ENCODE measurements at places on chromosomes 13 and 19.
A peak's percentile ranks its signal among the peaks of the same experiment; 100 is the strongest.

DNA sequence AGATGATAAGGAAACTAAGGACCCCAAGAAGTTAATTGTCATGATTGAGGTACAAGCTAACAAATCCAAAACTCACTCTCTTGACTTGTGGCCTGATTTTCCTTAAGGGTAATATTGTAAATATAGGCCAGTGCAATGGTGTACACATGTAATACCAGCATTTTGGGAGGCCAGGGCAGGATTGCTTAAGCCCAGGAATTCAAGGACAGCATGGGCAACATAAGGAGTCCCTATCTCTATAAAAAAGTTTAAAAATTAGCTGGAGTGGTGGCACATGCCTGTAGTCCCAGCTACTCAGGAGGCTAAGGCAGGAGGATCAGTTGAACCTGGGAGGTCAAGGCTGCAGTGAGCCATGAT is 28.7 kb upstream of the GARRE1 start:
- no peak for DNase-seq

GRCh38 chr13:74301258-74301935 is 167.2 kb upstream of the KLF12 start:
- DNase-seq, result no peak

DNA sequence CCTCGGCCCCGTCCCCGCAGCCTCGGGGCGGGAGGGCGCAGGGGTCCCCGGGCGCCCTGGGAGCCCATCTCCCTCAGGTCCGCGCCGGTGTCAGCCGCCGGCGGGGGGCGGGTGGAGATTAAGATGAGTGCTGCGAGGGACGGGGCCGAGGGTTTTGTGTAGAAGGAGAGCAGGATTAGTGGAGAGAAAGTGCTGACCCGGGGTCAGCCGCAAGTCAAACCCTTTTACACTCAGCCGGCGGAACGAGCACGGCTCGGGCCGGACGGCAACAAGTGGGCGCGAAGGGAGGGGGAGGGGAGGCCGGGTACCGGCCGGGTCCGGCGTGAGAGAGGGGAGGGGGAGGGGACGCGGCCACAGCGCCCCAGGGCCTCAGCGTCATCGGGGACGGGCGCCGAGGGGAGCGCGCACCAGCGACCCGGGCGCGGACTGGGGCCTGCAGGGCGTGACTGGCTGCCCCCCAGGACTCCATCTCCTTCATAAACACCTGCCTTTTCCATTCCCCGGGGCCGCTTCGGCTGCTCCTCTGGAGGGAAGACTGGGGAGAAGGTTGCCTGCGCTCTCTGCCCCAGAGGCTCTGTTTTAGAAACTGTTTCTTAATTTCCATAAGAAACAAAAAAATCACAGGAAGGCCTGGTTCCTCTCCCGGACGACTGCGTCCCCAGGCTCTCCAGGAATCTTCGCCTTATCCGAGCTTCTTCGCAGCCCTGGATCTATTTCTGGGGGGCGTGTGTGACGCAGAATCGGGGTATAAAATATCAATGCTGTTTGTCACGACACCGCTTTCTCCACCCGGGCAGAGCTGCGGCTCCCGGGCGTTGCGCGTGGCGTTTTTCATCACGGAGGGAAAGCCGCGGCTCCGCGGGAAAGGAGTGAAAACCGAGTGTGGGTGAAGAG is 6.5 kb downstream of the SOX1 start:
- DNase-seq, result no peak

- DNase-seq, result no peak
Observed at GRCh38 chr19:46466536-46467196, 4.7 kb downstream of the PNMA8A start.

GRCh38 chr19:23571175-23571574 is 115.8 kb downstream of the ZNF675 start:
- DNase-seq, result no peak

GRCh38 chr13:75505327-75505726 is 23.4 kb upstream of the TBC1D4 start:
- no peak for DNase-seq

GRCh38 chr19:47158879-47159503 is 28.4 kb downstream of the SAE1 start:
- DNase-seq, result no peak

DNA sequence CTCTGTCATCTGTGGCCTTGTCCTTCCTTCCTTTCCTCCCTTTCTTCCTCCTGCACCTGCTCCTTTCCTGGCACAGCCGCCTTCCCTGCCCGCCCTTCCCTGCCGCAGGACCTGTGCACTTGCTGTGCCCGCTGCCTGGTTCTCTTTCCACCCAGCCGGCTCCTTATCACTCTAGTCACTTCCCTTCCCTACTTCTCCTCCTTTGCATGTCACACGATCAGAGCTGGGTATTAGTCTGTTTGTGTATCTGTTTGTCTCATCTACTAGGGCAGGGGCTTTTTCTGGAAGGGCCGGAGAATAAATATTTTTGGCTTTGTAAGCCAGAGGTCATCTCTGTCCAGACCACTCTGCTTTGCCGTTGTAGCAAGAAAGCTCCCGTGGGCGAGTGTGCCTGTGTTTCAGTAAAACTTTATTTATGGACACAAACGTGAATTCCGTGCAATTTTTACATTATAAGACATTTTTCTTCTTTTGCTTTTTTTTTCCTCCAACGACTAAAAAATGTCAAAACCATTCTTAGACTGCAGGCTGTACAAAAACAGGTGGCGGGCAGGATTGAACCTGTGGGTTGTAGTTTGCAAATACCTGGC is 6.1 kb downstream of the KDM4B start:
- DNase-seq, result peak; percentile 49

GRCh38 chr13:24119626-24120508 is 40.7 kb upstream of the SPATA13 start:
- no peak for DNase-seq

DNA sequence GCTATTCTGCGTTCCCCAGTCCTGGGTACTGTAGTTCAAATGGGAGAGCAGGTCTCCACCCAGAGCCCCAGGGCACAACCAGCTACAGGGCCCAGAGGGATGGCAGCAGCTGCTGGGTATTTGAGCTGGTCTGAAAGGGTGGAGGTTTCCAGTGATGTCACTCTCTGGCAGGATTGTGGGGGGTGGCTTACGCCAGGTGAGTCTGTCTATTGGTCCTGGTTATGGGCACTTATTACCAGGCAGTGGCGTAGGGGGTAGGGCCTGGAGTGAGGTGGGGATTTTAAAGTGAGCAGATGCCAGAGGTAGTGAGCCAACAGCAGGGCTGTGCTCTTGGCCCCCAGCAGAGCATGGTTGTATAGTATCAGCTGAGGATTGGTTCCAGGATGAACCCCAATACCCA is 6.2 kb downstream of the RPS19 start:
- no peak for DNase-seq

GRCh38 chr13:30340331-30341250 is 33.2 kb upstream of the KATNAL1 start:
- peak; percentile 78 for DNase-seq

DNA sequence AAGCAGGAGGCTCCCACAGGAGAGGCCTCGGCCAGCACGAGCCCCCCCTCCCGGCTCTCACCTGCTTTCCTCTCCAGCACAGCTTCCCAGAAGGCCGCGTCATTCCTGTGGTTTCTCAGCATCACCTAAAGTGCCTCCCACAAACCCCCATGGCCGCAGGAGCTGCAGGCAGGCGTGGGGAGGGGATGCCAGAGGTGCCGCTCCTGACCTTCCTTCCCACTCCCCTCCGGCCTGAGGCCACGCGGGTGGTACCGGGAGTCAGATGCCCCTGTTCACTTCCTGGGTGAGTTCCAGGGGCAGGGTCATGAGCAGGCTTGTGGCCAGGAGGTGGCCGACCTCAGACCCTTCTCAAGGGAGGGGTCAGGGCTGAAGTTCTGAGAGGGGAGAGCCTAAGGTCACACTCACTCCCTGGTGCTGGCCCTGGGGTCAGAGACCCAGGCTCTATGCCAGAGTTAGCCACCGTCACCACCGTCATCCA is 14.4 kb upstream of the NPAS1 start:
- no peak for DNase-seq

GRCh38 chr13:73996569-73996968 is 137.6 kb downstream of the KLF12 start:
- no peak for DNase-seq

DNA sequence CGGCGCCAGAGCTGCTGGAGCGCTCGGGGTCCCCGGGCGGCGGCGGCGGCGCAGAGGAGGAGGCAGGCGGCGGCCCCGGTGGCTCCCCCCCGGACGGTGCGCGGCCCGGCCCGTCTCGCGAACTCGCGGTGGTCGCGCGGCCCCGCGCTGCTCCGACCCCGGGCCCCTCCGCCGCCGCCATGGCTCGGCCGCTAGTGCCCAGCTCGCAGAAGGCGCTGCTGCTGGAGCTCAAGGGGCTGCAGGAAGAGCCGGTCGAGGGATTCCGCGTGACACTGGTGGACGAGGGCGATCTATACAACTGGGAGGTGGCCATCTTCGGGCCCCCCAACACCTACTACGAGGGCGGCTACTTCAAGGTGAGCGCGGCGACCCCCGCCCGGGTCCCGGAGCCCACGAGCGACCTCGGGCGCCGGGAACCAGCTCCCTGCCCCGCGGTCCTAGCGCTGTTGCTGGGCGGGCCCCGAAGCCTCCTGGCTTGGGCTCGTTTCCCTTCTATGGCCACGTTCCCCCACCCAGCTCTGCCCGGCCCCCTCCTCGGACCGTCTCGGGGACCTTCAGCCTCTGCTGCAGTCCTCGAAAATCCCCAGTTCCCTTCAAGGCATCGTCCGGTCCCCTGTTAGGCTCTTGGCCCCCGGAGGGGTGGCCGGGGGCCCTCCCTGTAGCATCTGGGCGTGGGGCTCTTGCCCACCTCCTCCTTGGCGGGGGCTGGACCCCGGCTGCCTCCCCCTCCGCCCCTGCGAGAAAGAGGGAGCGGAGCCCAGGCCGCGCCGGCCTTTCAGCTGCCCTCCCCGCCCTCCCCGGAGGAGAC is at the start of gene CDC34:
CDC34 (plus strand) TSS at position 8 of the 808 bp plus-strand sequence; CDS start at position 180, 172 bp downstream.
- DNase-seq, result no peak

DNA sequence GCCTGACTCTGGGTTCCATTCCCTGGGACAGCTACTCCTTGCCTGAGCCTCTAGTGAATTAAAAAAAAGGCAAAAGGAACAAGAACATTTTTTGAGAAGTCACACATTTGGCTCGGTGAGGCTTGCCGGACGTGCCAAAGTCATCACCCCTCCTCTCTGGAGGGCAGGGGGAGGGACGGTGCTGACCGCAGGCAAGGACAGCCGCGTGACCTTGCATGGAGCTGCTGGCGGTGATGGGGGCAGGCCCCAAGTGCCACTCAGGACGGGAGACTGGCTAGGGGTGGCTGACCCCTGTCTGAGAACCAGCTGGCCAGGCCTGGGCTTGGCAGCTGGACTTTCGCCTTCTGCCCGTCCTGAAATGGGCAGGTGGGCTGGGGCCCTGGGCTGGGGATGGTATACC is 26.4 kb downstream of the MAP2K2 start:
- DNase-seq, result no peak

DNA sequence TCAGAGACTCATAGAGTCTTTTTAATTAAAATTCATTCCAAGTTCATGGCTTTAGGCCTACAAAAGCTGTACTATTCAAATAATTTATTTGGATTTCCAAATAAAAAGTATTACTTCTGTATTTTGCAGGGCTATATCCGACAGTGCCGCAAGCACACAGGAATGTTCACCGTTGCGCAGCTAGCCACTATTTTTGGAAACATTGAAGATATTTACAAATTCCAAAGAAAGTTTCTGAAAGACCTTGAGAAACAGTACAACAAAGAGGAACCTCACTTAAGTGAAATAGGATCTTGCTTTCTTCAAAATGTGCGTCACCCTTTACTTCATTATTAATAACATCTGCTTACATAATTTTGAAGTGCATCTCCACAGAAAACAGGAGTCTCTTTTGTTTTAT is 20.5 kb upstream of the C1QTNF9 start:
- DNase-seq, result no peak

DNA sequence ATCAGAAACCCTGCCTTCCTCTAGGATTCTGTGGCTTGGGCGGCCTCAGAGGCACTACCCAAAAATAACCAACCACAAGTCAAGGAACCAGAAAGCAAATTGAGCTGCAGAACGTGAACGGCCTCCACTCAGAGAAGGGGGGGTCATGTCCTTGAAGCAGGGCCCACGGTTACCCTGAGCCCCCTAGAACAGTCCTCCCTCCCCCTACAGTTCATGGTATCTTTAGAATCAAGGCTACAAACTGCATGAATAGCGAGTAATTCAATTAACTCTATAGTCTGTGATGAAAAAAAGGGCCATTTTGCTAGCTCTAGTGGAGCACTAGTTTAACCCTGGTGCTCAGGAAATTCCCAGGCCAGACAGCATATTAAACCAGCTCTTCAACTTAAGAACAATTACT is 79.0 kb upstream of the ZNF507 start:
- no peak for DNase-seq

DNA sequence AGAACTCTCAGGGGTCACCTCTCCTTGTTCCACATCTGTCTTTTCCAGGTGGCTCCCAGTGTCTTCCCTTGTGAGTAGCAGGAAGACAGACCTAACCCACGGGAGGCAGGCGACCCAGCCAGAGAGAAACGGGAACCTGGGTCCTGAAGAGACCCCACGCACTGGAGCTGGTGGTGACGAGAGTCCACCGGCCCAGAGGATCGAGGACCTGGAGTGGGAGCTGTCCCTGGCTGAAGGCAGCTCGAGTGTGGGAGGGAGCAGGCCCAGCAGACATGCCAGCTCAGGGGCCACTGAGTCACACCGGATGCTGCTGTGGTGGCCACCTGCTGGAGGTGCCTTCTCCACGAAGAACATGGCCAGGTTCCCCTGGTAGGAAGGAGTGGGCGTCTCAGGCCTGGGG is 66.5 kb upstream of the ATP12A start:
- DNase-seq, result no peak

DNA sequence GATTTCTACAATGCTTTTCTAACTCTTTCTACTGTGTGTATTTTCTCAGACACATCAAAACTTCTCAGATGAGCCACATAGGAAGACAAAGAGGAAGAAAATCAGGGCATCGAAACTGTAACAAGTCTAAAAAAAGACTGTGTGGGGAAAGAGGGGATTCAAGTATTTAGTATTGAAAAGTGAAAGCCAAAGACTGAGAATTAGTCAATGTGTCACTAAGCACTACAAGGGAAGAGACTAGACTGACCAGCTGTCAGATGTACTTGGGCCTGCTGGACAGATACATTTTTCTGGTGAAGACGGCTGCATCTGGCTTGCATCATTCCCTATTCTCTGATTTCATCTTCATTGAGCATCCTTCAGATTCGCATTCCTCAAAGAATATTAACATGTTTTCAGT is 25.4 kb downstream of the COMMD6 start:
- DNase-seq, result no peak

GRCh38 chr19:43395561-43395960 is 19.1 kb upstream of the TEX101 start:
- no peak for DNase-seq

DNA sequence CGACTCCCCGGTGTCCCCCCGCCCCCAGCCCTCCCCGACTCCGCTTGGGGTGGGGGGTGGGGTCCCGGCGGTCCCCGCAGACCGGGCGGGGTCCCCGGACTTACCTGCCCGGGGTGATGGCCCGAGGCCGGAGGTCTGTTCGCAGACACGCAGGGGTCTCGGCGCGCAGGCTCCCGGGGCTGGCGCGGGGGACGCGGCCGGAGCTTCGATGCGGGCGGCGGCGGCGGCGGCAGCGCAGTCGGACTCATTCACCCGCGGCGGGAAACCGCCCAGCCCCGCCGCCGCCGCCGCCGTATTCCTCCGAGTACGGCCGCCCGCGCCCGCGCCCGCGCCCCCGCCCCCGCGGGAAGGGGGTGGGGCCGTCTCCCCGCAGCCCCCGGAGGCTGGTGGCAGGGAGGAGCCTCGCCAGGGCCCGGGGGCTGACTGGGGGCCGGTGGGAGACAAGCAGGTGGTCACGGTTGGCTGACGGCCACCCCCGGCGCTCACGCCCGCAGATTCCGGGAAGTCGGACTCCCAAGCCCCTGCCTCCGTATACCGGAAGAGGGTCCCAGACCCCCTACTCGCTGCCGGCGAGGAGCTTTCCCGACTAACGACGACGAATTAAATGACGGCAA is at the start of gene C2CD4C:
C2CD4C (minus strand) TSS at position 246 of the 614 bp plus-strand sequence. CDS start 786 bp downstream, outside the sequence.
- DNase-seq, result no peak

GRCh38 chr19:7397687-7398086 is 49.0 kb downstream of the ARHGEF18 start:
- DNase-seq, result no peak
